A549 treated with DMSO at 1 μM for 4 hours (cell line): ENCODE measurements at places on chromosomes 1 and 21. TPM values are rescaled to one million over a fixed set of nuclear protein-coding genes. Genes with fewer than 3 reads are reported as not detected.

CCDC27 gene
- not detected in 5 replicates for total RNA-seq

USH2A gene
- total RNA-seq = not detected in 5 replicates

OR2L5 gene
- not detected in 5 replicates for total RNA-seq

CYB561D1 gene
- 4.5 to 5.2 TPM (median 4.8 TPM) in 5 replicates for total RNA-seq

LAD1 gene
- total RNA-seq = 0.55 to 1.1 TPM (median 0.66 TPM) in 5 replicates

FCRLA gene
- total RNA-seq = 0.06 to 0.09 TPM in 2 of 5 replicates, not detected in the others

FAM151A gene
- total RNA-seq = not detected in 5 replicates

ANKRD34A gene
- 0.17 to 0.69 TPM (median 0.23 TPM) in 5 replicates for total RNA-seq

ACBD3 gene
- 22.6 to 36.3 TPM (median 27.8 TPM) in 5 replicates for total RNA-seq

GRIK1 gene
- not detected in 5 replicates for total RNA-seq

LRIG2 gene
- 3.0 to 4.2 TPM (median 3.7 TPM) in 5 replicates for total RNA-seq

BTBD19 gene
- 2.4 to 3.9 TPM (median 3.1 TPM) in 5 replicates for total RNA-seq

CDA gene
- total RNA-seq = 30.3 to 41.5 TPM (median 34.5 TPM) in 5 replicates

UBE2U gene
- total RNA-seq = not detected in 5 replicates

HRNR gene
- not detected in 5 replicates for total RNA-seq

LMOD1 gene
- total RNA-seq = not detected in 5 replicates

ABCA4 gene
- total RNA-seq = 0.05 to 0.11 TPM (median 0.06 TPM) in 5 replicates

CLCNKB gene
- 0.05 to 0.08 TPM (median 0.06 TPM) in 3 of 5 replicates, not detected in the others for total RNA-seq

FCRL3 gene
- not detected in 5 replicates for total RNA-seq

PLCH2 gene
- 0.12 to 0.36 TPM (median 0.32 TPM) in 5 replicates for total RNA-seq

KRTAP19-2 gene
- total RNA-seq = not detected in 5 replicates

LCE2B gene
- not detected in 5 replicates for total RNA-seq

FMOD gene
- total RNA-seq = 0.09 TPM in 1 of 5 replicates, not detected in the others

FOXO6 gene
- 0.29 to 0.74 TPM (median 0.48 TPM) in 5 replicates for total RNA-seq

ABCG1 gene
- 2.1 to 3.7 TPM (median 2.4 TPM) in 5 replicates for total RNA-seq

NUDT4B gene
- total RNA-seq = 0.43 to 3.0 TPM (median 1.2 TPM) in 5 replicates

SYCP1 gene
- not detected in 5 replicates for total RNA-seq

APOBEC4 gene
- not detected in 5 replicates for total RNA-seq

SH2D1B gene
- 0.03 to 0.15 TPM (median 0.11 TPM) in 5 replicates for total RNA-seq

RAB29 gene
- 12.5 to 13.6 TPM (median 13.0 TPM) in 5 replicates for total RNA-seq

WDR64 gene
- not detected in 5 replicates for total RNA-seq

BRDT gene
- not detected in 5 replicates for total RNA-seq

HSF2BP gene
- total RNA-seq = 1.2 to 2.0 TPM (median 1.6 TPM) in 5 replicates

HES2 gene
- 2.1 to 4.3 TPM (median 3.1 TPM) in 5 replicates for total RNA-seq

LRRC53 gene
- not detected in 5 replicates for total RNA-seq

OR6N1 gene
- not detected in 5 replicates for total RNA-seq

CSF1 gene
- 20.2 to 27.9 TPM (median 27.0 TPM) in 5 replicates for total RNA-seq

SHE gene
- 0.03 to 0.11 TPM (median 0.06 TPM) in 4 of 5 replicates, not detected in the other for total RNA-seq

GBP4 gene
- 0.02 to 0.05 TPM (median 0.02 TPM) in 3 of 5 replicates, not detected in the others for total RNA-seq

F5 gene
- 0.07 to 0.20 TPM (median 0.09 TPM) in 5 replicates for total RNA-seq

CD101 gene
- total RNA-seq = 0.19 to 0.56 TPM (median 0.38 TPM) in 5 replicates

GBP2 gene
- total RNA-seq = 0.61 to 1.1 TPM (median 1.0 TPM) in 5 replicates

C8A gene
- not detected in 5 replicates for total RNA-seq

TAS1R1 gene
- not detected in 5 replicates for total RNA-seq

KCNN3 gene
- 0.06 to 0.25 TPM (median 0.11 TPM) in 5 replicates for total RNA-seq

CD5L gene
- not detected in 5 replicates for total RNA-seq

DDOST gene
- total RNA-seq = 193 to 207 TPM (median 202 TPM) in 5 replicates

OR2L8 gene
- total RNA-seq = not detected in 5 replicates

FLG2 gene
- total RNA-seq = not detected in 5 replicates

OR6K3 gene
- total RNA-seq = not detected in 5 replicates

PTBP2 gene
- total RNA-seq = 6.7 to 8.5 TPM (median 7.3 TPM) in 5 replicates

TNFRSF8 gene
- total RNA-seq = 0.06 to 0.19 TPM (median 0.08 TPM) in 5 replicates

OPTC gene
- not detected in 5 replicates for total RNA-seq

NLRP3 gene
- not detected in 5 replicates for total RNA-seq

ANGPTL7 gene
- not detected in 5 replicates for total RNA-seq

APCS gene
- total RNA-seq = not detected in 5 replicates

AMPD1 gene
- total RNA-seq = not detected in 5 replicates

S100A3 gene
- 79.7 to 94.4 TPM (median 93.6 TPM) in 5 replicates for total RNA-seq

NBPF20 gene
- 3.4 to 4.2 TPM (median 3.9 TPM) in 5 replicates for total RNA-seq
